ENCODE measurements at places on chromosomes 5 and 9. TPM values are rescaled to one million over a fixed set of nuclear protein-coding genes. Genes with fewer than 3 reads are reported as not detected.

DNA sequence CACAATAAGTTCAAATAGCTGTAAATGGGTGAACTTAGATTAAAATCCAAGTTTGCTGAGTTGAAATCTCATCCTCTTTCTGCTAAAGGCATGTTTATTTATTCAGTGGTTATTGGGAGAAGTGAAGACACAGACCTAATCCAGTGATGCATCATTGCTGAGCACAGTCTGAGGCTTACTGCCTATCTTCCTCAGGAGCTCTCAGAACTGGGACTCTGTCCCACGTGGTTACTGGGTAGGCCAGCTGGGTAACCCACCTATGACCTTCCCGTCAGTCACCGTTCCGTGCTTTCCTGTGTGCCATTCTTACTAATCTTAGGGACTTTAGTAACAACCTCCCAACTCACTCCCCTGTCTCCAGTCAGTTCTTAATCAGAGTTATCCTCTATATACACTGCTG, 226.8 kb upstream of the ATP10B start:
- no peaks in the 10 kb centered on the region for H3K4me1 ChIP-seq
- no peaks in the 10 kb centered on the region for H3K27me3 ChIP-seq
- H3K36me3 ChIP-seq = no peaks in the 10 kb centered on the region

DNA sequence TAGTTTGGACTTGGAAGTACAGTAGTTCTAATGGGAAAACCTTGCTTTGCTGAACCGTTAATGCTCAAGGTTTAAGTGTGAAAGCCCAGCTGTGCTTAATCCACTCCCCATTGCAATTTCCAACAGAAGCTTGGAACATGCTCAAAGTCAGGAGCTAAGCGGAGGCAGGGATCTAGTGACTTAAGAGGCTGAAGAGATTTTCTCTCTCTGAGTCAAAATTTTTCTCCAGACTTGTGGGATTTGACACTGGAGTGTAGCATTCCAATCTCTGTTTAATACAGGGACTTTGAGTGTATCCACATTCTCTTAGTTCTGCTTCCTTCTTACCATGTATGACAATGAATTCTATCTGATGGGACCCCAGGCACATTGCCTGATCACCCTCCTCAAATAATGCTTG, 471.8 kb downstream of the KIF4B start:
- H3K27ac ChIP-seq = no peak overlapping the region
- H3K4me1 ChIP-seq = no peaks in the 10 kb centered on the region
- no peaks in the 10 kb centered on the region for H3K27me3 ChIP-seq

DNA sequence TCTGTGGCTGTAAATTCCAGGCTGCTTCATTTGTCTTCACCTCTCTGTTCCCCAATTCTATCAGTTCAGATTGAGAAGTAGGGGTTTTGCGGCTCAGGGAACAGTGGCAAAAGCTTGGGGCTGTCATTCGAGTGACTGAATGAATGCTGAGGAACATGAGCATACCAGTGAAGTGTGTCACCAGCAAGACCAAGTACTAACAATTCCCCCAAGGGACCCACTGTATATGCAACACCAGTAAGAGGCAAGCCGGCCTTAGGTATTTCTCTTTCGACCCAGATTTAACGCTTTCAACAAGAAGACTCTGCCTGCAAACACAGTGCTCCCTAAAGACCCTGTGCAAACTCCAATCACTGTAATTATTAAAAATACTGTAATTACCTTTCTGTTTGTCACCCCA, 25.8 kb downstream of the KLHL3 start:
- no peaks in the 10 kb centered on the region for H3K4me1 ChIP-seq
- no peaks in the 10 kb centered on the region for H3K36me3 ChIP-seq
- no peak for DNase-seq
- no peak overlapping the region for H3K4me3 ChIP-seq
- no peak overlapping the region for H3K27ac ChIP-seq

- H3K27me3 ChIP-seq = no peaks in the 10 kb centered on the region
- no peak overlapping the region for H3K27ac ChIP-seq
- no peaks in the 10 kb centered on the region for H3K36me3 ChIP-seq
- H3K4me1 ChIP-seq = peaks cover 18% of the 10 kb centered on the region
Measured at GRCh38 chr9:127724012-127724411, 8.1 kb downstream of the TTC16 start.

IL4 gene
- not detected for total RNA-seq

GRCh38 chr5:72723581-72723980, 92.9 kb upstream of the TNPO1 start:
- no peaks in the 10 kb centered on the region for H3K4me1 ChIP-seq
- H3K36me3 ChIP-seq = no peaks in the 10 kb centered on the region
- DNase-seq = no peak
- H3K27ac ChIP-seq = no peak overlapping the region
- no peaks in the 10 kb centered on the region for H3K27me3 ChIP-seq

DNA sequence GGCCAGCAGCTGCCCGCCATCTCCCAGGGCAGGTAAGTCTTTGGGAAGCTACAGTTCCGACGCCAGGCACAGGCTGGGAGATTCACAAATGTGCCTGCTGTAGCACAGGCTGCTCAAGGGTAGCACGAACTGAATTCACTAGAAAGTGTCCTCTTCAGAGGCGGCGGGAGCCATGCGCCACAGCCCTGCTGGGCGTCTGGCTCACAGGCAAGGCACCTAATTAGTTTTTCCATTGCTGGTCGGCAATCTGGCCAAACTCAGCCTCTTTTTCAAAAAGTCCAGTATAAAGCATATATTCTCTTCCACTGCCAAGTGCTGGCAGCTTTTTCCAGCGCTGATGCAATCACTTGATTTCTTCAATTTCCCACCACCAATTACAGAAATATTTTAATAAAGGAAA, 128.9 kb upstream of the RAPGEF1 start:
- no peaks in the 10 kb centered on the region for H3K36me3 ChIP-seq
- H3K27me3 ChIP-seq = no peaks in the 10 kb centered on the region
- no peak overlapping the region for H3K4me3 ChIP-seq

SOHLH1 gene
- not detected for total RNA-seq

SPATA31E1 gene
- not detected for total RNA-seq

DNA sequence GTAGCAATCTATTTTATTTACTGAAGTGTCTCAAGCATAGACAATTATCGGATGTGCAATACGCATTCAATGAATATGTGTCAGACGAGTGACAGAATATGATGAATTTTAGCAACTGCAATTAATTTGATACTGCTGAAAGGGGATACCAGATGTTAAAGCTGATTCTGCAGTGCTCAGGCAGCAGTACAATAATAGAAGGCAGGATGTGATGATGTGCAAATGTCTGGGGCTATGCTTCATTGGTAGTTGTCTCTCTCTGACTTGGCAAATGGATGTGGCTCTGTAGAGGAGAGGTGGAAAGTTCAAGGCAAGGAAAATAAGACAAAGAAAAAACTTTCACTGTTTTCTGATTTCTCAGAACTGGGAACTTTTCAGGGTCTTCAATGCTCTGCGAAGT, 721.2 kb downstream of the CDH18 start:
- H3K27me3 ChIP-seq = no peaks in the 10 kb centered on the region
- no peak overlapping the region for H3K27ac ChIP-seq
- no peaks in the 10 kb centered on the region for H3K4me1 ChIP-seq
- DNase-seq = no peak
- no peaks in the 10 kb centered on the region for H3K36me3 ChIP-seq

GM2A gene
- 129 TPM for total RNA-seq

GRCh38 chr5:79183011-79183410, 52.9 kb upstream of the JMY start:
- no peaks in the 10 kb centered on the region for H3K36me3 ChIP-seq
- H3K27me3 ChIP-seq = no peaks in the 10 kb centered on the region
- H3K4me1 ChIP-seq = no peaks in the 10 kb centered on the region

GRCh38 chr5:84393969-84394368, 9.3 kb upstream of the EDIL3 start:
- no peak for DNase-seq
- H3K27ac ChIP-seq = no peak overlapping the region
- no peaks in the 10 kb centered on the region for H3K4me1 ChIP-seq
- H3K27me3 ChIP-seq = no peaks in the 10 kb centered on the region

DNA sequence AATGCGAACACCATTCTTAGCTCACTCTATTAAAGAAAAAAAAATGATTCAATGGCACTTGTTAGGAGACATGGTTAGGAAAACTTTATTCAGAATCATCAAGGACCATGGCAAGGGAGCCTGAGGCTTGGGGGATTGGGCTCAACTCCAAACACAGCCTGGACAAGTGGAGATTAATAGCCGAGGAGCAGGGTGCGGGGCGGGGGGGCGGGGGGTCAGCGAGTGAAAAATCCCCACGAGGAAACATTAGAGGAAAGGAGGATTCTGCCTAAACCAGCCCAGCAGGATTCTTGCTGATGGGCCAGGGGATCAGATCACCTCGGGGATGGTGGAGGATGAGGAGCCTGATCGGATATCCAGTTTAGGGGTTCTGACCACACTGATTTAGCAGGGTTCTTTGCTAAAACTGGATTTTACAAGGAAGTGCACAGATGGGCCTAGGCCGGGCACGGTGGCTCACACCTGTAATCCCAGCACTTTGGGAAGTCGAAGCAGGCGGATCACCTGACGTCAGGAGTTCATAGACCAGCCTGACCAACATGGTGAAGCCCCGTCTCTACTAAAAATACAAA, 24.4 kb upstream of the FIBCD1 start:
- no peak for DNase-seq
- peaks cover 4% of the 10 kb centered on the region for H3K27me3 ChIP-seq
- peaks cover 4% of the 10 kb centered on the region for H3K4me1 ChIP-seq
- no peak overlapping the region for H3K27ac ChIP-seq
- H3K4me3 ChIP-seq = no peak overlapping the region
- no peaks in the 10 kb centered on the region for H3K36me3 ChIP-seq

ANKRD34B gene
- 0.30 TPM for total RNA-seq

ADAMTS12 gene
- total RNA-seq = 7.6 TPM

RASGEF1C gene
- not detected for total RNA-seq

DNA sequence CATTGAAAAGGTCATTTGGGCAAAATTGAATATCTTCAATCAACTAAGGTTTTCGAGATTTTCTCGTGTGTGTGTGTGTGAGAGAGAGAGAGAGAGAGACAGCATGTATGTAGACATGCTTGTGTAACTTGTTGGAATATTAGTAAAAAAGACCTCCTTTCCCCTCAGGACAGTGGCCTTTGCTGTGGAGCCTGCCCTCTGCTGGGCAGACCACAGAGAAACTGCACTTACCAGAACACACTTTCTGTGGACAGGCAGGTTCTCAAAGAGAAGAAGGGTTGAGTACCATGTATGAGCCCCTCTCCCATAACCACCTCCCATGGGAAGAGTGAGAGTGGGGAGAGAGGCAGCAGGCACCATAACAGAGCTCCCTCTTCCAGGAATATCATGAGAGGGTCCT, 45.6 kb downstream of the CFAP90 start:
- no peak overlapping the region for H3K4me3 ChIP-seq
- no peaks in the 10 kb centered on the region for H3K36me3 ChIP-seq
- no peaks in the 10 kb centered on the region for H3K4me1 ChIP-seq
- H3K27me3 ChIP-seq = no peaks in the 10 kb centered on the region
- no peak for DNase-seq

LCN9 gene
- total RNA-seq = not detected

- H3K4me1 ChIP-seq = peaks cover 38% of the 10 kb centered on the region
- no peak overlapping the region for H3K27ac ChIP-seq
- H3K36me3 ChIP-seq = no peaks in the 10 kb centered on the region
- H3K27me3 ChIP-seq = no peaks in the 10 kb centered on the region
- no peak overlapping the region for H3K4me3 ChIP-seq
Measured at GRCh38 chr9:89928106-89928505, 323.3 kb downstream of the GADD45G start.

PCDHA9 gene
- total RNA-seq = 0.32 TPM

DNA sequence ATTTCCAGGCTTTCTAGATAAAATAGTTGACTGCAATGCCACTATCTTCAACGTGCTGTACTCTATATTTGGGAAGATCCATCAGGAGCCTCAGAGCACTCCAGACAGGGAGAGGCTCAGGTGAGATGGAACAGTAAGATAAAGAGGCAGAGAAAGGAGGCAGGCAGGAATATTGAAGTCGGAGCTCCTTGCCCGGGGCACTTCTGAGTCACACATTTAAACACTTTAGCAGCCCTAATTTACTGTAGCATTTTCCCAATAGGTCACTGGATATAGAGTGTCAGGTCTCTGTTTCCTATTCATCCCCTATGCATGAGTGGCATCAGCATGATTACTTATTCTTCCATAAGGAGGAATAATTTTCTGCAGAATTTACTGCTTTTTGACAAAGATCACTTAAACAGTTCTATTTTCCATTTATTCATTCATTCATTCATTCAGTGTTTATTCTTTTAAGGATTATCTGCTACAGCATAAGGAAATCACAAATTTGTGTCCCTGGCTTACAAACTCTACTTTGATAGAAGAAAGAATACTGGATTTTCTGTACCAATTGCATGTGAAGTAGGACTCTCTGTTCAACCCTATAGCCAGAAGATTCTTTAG, 170.7 kb downstream of the MAPKAP1 start:
- H3K36me3 ChIP-seq = peaks cover 8% of the 10 kb centered on the region
- no peak overlapping the region for H3K4me3 ChIP-seq
- H3K27ac ChIP-seq = no peak overlapping the region
- H3K27me3 ChIP-seq = no peaks in the 10 kb centered on the region
- peaks cover 22% of the 10 kb centered on the region for H3K4me1 ChIP-seq
- no peak for DNase-seq

DNA sequence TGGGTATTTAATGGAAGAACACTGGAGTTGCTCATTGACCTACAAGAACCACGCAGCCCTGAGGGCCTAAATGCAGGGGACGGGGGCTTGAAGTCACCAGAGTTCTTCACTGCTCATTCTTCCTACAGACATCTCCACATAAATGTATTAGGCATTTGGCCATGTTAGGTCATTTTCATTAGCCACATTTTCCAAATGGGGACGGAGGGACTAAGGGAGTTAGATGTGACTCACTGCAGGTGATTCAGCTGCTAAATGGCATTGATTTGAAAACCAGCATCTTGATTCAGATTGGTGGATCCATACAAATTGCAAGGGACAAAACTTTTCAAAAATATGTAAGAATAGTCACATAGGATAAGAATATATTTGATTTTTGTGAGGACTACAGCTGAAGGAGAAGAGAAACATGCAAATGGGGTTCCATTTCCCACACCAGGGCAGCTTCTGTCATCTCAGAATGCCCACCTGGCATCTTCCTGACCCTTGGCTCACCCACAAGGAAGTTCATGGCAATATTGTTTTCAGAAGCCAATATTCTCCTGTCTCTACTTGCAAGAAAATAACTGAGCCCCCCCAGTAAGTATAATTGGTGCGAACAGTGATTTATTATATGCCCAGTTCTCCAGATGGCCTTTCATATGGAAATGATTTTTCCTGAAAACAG, 264.8 kb downstream of the DOCK8 start:
- DNase-seq = no peak
- no peaks in the 10 kb centered on the region for H3K27me3 ChIP-seq
- no peaks in the 10 kb centered on the region for H3K36me3 ChIP-seq
- H3K27ac ChIP-seq = no peak overlapping the region
- H3K4me3 ChIP-seq = no peak overlapping the region
- H3K4me1 ChIP-seq = no peaks in the 10 kb centered on the region

KLHL3 gene
- 6.7 TPM for total RNA-seq

Measured in lower lobe of right lung (tissue), 2 donors.